Stimulated activated CD8-positive, alpha-beta memory T cell treated with anti-CD3 and anti-CD28 coated beads, Interleukin-7, amount 100 ng/mL, for 1 hour (primary cell): ENCODE measurements at places on chromosomes 6 and 20.

GRCh38 chr6:169651498-169651897 is 50.3 kb downstream of the WDR27 start:
- DNase-seq = no peak

DNA sequence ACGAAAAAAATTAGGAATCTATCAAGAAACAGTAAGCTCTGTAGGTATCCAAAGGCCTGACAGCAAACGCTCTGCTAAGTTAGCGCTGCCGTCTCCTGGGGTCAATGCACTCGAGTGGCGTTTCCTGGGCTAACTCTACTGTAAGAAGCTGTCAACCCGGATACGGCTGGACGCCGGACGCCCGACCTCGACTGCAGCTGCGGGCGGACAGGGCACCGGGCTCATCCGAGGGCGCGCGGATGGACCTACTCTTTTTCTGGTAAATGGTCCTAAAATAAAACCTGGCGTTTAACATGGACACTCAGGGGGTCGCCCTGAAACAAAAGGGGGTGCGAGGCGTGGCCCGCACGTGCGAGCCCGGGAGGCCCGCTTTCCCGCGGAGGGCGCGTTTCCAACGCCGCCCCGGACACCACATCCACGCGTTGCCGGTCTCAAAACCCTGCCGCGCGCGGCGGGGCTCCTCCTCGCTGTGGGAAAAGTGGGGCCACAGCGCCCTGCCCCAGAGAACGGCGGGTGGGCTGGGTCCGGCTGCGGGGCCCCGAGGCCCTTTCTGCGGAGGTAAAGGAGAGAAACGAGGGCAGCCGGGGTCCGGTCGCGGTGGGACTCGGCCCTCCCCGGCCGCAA is 537 bp downstream of the TCP1 start:
- no peak for DNase-seq

DNA sequence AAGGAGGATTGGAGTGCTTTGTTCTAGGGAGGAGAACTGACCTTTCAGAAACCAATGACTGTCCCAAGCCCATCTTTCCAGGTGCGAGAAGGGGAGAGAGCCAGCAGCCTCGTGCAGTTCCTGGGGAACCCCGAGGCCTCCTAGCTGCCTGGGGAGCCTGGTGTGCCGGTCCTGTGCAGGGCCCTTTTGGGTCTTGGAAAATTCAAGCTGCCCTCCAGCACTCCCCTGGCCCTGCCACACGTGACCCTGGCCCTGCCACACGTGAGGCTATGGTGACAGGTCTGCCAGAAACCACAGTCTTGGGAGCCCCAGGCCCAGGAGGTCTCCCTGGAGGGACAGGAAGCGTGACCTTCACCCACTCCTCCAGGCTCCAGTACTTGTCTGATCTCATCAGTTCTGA is 15.7 kb downstream of the IP6K3 start:
- no peak for DNase-seq

- no peak for DNase-seq
Observed at GRCh38 chr20:57939499-57939898, 229.7 kb upstream of the PMEPA1 start.

DNA sequence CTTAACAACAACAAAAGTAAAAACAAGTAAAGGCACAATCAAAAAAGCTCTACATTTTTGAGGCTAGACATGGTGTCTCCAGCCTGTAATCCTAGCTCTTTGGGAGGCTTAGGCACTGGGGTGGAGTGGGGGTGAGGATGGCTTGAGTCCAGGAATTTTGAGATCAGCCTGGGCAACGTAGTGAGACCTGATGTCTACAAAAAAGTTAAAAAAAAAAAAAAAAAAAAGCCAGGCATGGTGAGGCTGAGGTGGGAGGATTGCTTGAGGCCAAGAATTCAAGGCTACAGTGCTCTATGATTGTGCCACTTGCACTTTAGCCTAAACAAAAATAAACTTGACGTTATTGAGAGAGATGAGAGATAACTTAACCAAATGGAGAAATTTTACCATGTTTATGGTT is 60.1 kb downstream of the QKI start:
- no peak for DNase-seq

- DNase-seq = no peak
Observed at GRCh38 chr6:101760843-101761621, 367.5 kb downstream of the GRIK2 start.

- DNase-seq = no peak
Observed at GRCh38 chr20:49896204-49896603, 19.1 kb downstream of the SPATA2 start.

GRCh38 chr6:130107710-130108109 is 89.3 kb downstream of the L3MBTL3 start:
- DNase-seq = no peak

- DNase-seq = no peak
Observed at GRCh38 chr6:75156186-75156878, 49.5 kb downstream of the COL12A1 start.

DNA sequence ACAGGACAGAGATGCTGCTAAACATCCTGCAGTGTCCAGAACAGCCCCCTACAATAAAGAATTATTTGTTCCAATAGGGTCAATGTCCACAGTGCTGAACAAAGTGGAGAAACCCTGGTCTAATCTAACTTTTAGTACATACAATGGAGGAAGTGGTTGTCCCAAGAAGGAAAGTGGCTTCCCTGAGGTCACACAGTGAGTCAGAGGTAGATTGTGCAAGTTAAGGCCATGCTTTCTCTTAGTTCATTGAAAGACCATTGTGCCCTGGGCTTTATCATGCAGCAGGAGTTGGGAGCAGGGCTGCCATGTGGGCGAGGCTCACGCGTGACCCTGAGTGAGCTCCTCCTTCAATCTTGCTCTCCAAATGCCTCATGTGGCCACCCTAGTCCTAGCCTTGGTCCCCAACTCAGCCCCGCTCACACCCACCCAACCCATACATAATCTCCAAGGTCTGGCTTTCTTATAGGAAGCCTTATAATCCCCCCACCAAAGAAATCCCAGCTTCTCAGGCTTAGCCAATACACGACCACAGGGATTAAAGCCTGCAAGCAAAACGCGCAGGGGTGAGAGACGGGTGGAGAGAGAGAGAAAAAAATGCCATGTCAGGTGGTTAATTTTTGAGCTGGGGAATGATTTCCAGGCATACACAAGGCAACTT is 19.9 kb downstream of the SLC13A3 start:
- no peak for DNase-seq

DNA sequence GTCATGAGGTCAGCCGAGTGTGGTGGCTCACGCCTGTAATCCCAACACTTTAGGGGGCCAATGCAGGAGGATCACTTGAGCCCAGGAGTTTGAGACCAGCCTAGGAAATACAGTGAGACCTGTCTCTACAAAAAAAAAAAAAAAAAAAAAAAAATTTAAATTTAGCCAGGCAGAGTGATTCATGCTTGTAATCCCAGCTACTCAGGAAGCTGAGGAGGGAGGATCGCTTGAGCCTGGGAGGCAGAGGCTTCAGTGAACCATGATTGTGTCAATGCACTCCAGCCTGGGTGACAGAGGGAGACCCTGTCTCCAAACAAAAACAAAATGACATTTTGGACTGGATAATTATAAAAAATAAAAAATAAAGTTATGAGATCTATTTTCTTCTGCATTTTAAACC is 56.2 kb downstream of the ADGRF1 start:
- DNase-seq = no peak

DNA sequence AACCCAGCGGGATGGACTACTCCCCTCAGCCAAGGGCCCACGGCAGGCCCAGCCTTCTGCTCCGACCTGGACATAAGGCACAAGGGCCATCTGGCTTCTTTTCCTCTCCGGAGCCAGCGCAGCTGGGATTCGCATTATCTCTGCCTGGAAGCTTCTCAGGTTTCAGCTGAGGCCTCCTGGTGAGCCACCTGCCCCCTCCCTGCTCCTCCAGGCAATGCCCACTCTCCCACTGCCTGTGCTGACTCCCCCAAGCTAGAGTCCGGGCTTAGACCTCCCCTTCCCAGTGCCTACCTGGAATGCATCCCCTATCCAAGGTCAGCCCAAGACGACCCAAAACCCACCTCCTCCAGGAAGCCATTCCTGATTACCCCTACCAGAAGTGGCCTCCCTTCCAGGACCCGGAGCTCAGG is 60.7 kb downstream of the EZR start:
- DNase-seq = no peak

DNA sequence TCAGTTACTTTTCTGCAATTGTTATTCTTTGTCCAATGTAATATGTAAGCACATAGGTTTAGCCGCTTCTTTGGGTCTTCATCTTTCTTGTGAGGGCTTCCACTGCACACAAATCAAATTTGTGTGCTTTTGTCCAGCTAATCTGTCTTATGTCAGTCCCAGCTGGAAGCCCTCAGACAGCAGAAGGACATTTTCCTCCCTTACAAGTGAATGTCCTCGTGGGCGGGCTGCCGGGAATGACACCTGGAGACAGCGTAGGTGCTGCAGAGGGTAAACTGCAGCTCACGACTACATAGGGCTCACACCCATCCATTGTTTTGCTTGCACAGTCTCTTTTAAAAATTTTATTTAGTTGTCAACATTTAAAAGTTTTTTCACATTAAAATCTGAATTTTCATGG is 24.6 kb upstream of the PPP1R14C start:
- no peak for DNase-seq

GRCh38 chr20:36728986-36729385 is 16.9 kb downstream of the NDRG3 start:
- DNase-seq = no peak

- no peak for DNase-seq
Observed at GRCh38 chr6:159061805-159062563, 17.2 kb upstream of the TAGAP start.

DNA sequence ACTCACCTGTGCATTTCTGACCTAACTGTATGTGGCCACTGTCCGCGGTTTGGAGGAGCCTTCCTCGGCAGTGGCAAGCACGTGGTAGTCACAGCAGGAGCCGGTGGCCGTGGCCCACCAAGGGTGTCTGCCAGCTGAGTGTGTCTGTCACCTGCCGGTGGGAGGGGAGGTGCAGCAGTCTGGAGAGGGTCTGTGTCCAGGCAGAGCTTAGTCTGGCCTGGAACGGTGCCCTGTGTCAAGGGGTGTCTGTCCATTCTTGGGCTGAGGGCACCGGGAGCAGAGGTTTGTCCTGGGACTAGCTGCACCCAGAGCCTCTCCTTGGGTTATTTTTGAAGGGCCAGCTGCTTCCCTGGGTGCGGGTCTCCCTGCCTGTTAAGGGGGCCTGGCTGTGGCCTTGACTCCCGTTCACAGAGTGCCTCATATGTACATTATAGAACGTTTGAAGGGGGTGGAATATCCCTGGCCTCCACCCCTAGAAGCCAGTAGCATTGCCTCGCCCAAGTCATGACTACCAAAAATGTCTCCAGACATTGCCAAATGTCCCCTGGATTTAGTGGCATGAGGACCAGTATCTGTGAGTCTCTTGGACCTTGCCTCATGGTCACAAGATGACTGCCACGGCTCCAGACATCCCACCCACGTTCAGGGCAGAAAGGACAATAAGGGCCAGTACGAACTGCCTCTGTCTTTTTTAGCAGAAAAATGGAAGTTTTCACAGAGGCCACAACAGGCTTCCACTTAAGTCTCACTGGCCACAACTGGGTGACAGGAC is 5.2 kb downstream of the RBM38 start:
- no peak for DNase-seq
